ENCODE measurements at places on chromosomes 7 and 10.
A peak's percentile ranks its signal among the peaks of the same experiment; 100 is the strongest.

- no peak for DNase-seq
These were observed 104.9 kb downstream of the BUB3 start for GRCh38 chr10:123259081-123259480.

- no peak for DNase-seq
These were observed 77.0 kb upstream of the GSDME start for GRCh38 chr7:24834128-24834798.

DNA sequence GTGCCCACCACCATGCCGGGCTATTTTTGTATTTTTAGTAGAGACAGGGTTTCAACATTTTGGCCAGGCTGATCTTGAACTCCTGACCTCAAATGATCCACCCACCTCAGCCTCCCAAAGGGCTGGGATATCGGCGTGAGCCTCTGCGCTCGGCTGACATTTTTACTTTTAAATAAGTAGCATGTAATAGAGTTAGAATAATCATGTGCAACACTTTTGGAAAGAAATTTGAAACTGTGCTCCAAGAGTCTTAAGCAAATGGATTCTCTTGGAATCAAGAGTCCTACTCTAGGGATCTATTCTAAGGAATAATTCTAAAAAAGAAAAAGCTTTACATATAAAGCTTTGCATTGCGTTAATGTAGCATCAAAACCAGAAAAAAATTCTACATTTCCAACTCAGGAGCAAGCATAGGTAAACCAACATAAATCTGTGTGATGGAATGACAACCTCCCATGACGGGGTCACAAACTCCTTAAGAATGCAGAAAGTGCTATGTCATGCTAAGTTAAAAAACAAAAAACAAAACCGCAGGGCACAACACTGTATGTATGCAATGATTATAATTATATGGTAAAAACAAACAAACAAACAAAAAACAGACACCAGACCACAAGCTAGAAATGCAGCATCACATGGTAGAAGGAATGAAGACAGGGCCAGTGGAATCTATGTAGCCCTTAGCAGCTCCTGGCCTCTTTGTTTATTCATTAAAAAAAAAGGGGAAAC is 98.7 kb downstream of the RNF216 start:
- DNase-seq = no peak

- DNase-seq = no peak
These were observed 75.7 kb downstream of the VWDE start for GRCh38 chr7:12327922-12328321.

GRCh38 chr10:11154333-11154732 is 136.7 kb downstream of the CELF2 start:
- DNase-seq = no peak

DNA sequence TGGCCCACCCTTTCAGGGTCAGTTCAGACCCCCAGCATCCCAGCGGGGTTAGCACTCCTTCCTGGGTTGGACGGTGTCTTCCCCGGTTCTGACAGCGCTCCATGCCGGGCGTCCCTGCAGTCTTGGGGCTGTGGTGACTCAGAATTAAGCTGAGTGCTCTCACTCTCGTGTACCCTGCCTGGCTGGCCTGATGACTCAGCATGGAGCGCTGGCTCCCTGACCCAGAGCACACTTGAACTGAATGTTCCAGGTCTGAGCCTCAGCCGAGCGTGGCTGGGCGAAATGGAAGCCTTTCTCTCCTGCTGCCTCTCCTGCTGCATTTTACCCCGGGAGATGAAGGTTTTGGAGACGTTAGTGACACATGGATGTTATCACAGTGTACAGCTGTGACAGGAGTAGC is 7.1 kb downstream of the BAG3 start:
- peak; percentile 80 for DNase-seq
